ENCODE measurements at places on chromosomes 1 and 21.

DNA sequence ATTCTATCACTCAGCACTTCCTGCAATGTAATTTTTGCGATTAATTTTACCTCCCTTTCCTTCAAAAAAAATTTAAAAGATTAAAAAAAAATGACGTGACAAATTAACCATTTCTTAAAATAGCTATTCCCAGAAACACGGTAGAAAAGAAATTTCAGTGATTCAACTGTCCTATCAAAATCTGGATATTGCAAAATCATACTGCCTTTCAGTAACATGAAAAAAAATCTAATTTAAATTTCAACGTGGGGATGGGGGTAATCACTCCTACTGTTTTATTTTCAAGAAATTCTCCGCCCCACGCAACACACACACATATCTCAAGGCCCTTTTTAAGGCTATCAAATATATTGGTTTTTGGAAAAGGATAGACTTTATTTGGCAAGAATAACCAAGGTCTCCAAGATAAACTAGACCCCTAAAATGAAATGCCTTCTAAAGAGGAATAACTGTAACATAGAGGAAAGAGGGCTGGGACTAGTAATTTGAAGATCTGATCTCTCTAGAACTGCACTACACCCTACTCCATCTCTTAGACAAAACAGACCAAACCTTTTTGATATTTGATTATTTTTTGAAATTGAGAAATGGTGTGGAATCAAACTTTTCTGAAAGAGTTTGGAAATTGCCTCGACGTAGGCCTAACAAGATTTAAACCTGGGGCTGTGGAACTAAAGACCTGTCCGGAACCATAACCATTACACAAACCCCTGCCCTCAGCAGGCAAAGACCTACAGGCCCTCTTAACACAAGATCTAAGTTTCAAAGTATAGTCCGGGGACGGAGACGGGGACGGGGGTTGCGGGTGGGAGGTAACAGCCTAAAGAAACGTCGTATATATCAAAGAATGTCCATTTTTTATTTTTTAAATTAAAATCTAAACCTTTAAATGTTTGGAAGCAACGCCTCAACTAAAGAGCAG, 941 bp downstream of the ARNT start:
- peak; percentile 35 for DNase-seq

DNA sequence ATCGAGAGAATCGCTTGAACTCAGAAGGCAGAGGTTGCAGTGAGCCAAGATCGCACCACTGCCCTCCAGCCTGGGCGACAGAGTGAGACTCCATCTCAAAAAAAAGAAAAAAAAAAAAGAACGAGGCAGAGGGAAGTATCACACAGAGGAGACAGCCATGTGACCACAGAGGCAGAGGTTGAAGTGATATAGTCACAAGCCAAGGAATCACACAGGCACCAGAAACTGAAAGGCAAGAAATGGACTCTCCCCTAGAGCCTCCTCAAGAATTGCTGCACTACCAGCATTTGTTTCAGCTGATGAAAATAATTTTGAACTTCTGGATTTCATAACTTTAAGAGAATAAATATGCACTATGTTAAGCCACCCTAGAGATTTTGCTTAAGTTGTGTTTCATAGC, 459.6 kb downstream of the PTPRC start:
- no peak for DNase-seq

DNA sequence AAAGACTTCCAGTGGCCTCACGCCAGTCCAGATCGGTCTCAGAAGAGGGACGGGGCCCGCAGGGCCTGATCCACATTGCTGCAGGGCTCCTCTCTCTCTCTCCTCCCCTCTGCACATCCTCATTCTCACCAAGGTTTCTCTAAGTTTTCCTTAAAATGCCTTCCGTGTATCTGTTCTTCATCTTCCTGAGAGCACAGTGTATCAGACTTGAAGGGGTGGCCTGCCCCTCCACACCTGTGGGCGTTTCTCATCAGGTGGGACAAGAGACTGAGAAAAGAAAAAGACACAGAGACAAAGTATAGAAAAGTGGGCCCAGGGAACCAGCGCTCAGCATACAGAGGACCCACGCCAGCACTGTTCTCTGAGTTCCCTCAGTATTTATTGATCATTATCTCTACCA, 66.4 kb downstream of the PRKAB2 start:
- DNase-seq = no peak

- no peak for DNase-seq
Measured at GRCh38 chr1:117871013-117871412, 58.4 kb downstream of the GDAP2 start.

DNA sequence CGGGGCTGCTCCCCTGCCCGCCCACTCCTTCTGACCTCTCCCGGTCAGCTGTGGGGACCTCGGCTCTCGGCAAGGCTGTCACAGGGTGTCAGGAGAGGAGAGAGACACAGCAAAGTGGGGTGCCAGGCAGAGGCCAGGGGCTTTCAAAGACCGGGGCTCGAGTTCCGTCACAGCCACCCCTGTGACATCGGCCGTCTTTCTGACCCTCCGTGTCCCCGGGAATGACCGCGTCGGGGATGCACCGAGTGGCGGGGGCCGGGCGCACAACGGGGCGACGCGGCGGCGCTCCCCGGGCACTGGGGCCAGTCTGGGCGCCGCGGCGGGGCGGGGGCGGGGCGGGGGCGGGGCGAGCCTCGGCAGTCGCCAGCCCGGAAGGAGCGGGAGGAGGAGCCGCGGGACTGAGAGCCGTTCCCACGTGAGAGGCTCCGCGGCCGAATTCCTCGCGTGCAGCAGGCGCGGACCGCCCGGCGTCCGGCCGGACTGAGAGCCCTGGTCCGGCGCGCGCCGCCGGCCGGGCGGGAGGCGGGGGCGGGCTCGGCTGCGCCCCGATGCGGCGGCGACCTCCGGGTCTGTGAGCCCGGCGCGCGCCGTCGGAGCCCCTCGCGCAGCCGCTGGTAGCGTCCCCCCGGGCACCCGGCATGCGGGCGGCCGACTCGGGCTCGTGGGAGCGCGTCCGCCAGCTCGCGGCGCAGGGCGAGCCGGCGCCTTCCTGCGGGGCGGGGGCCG, 229.7 kb upstream of the TMEM51 start:
- peak; percentile 64 for DNase-seq

- no peak for DNase-seq
Measured at GRCh38 chr1:119762409-119762808, 6.3 kb downstream of the HMGCS2 start.

- DNase-seq = no peak
Measured at GRCh38 chr1:189706594-189706993, 771.1 kb downstream of the BRINP3 start.

DNA sequence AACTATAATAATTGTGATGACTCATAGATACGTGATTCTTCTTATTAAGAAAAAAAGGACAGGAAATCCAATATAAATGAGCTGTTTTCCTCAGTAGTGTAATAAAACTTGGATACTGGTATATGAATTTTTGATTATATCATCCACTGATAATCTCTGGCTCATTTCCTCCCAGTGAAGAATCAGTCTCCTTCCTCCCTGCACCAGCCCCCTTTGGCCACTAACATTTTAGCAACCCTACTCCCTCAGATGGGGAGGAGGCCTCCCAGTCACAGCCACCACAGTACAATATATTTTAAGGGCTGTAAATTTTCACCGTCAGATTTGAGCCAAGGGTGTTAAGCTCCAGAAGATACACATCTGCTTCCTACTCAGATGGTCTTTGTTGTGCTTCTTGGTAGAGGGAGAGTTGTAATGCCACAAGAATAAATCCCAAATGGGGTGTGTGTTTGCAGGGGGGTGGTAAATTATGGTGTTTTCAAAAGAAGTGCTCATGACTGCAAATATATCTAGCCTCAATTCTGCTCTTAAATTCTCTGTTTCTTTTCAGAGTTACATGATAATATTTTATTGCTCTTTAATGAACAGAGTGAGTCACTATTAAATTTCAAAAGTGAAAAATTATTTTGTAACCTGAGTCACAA, 153.5 kb downstream of the HLX start:
- no peak for DNase-seq

DNA sequence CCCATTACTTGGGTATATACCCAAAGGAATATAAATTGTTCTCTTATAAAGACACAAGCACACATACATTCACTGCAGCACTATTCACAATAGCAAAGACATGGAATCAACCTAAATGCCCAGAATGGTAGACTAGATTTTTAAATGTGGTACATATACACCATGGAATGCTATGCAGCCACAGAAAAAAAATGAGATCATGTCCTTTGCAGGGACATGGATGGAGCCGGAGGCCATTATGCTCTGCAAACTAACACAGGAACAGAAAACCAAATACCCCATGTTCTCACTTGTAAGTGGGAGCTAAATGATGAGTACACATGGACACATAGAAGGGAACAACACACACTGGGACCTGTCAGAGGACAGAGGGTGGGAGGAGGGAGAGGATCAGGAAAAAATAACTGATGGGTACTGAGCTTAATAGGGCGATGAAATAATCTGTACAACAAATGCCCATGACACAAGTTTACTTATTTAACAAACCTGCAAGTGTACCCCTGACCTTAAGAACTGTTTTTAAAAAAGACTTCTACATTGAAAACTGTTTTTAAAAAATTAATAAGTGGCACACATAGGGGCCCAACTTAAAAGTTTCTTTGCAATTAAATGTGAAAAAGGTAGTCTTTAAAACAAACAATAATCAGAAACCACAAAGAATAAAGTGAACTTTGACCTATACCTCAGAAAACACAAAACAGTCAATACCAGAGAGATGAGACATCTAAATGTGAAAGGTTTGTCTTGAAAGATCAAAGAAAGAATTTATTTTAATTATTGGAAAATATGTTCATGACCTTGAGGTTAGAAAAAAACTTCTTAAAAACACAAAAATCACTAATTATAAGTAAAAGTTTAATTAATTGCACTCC, 75.2 kb downstream of the CDC42BPA start:
- DNase-seq = no peak

- DNase-seq = peak; percentile 93
Measured at GRCh38 chr1:240337781-240338180, 246.1 kb downstream of the FMN2 start.

GRCh38 chr1:188708795-188709535, 1768.7 kb downstream of the BRINP3 start:
- DNase-seq = peak; percentile 43

- DNase-seq = no peak
Measured at GRCh38 chr1:68969441-68969840, 472.6 kb upstream of the DEPDC1 start.

DNA sequence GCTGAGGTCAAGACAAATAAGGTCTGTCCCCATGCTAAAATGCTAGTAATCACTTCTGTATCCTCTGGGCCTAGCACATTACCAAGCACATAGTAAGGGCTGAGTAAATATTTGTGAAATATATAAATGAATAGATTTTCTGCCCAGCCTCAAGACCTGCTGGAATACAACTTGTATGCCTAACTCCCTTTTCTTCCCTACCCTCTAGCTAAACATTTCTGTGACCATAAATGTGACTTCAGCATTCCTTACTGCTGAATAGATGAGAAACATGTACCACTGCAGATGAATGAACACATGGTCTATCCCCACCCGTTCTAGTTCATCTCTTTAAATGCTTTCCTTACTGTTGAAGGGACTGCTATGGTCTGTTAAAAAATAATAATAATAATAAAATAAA, 209.0 kb upstream of the HOOK1 start:
- DNase-seq = no peak

GRCh38 chr1:95176861-95177260, 57.1 kb upstream of the RWDD3 start:
- no peak for DNase-seq

DNA sequence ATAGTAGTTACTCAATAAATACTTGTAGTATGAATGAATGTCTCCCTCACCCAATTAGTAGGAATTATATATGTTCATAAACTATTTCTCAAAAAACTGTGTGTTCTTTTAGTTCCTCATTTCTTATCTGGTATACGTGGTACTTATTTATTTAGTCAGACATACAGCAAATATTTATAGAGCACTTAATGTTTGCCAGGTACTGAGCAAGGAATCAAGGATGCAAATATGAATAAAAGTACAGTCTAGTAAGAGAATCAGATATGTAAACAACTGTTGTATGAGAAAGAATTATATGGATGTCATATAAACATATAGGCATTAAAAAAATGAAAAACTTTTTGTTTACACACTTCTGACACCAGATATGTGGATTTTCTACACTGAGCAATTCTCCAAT, 58.5 kb downstream of the ATF6 start:
- no peak for DNase-seq

- peak; percentile 45 for DNase-seq
Measured at GRCh38 chr1:223726380-223727001, 14.2 kb downstream of the CAPN2 start.

DNA sequence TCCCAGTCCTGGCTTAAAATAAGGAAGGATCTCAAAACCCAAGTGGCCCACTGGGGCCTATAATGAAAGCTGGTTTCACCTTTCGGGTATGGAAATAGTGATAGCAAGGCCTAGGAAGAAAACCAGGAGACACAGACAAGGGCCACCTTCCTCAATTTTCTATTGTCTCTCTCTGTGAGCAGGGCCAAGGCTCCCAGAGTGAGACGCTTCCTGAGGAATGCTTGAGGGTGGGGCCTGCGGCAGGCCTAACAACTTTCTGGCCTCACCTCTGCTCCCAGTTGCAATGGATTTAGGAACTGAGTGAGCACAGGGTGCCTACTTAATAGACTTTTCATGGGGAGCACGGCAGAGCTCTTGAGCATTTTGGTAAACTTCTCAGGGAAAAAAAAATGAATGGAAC, 300.9 kb downstream of the ASTN1 start:
- DNase-seq = no peak

DNA sequence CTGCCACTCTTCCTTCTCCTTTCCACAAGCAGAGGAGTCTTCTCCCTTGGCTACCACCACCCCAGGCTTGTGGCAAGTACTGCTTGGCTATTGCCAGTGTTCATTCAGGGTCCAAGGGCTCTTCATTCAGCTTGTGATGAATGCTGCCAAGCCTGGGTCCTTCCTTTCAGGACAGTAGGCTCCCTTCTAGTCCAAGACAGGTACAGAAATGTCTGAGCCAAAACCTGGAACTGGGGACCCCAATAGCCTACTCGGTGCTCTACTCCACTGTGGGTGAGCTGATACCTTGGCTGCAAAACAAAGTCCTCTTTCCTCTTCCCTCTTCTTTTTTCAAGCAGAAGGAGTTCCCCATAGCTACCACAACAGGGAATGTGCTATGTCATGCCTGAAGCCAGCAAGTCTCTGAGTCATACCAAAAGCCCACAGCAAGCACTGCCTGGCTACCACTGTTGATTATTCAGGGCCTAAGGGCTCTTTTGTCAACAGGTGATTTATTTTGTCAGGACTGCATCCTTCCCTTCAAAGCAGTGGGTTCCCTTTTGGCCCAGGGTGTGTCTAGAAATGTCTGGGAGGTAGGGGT, 268.9 kb downstream of the HHAT start:
- DNase-seq = peak; percentile 67

DNA sequence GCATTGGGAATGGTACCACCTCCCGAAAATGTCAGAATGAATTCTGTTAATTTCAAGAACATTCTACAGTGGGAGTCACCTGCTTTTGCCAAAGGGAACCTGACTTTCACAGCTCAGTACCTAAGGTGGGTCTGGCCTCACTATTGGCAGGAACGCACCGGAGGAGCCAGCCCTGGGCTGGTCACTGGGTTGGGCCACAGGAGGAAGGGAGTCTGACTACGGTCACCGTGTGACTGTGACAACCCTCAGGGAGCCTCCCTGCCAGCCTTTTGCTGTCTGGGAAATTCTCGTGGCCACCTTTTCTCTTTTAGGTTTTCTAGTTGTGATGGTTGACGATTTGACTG, 2.2 kb downstream of the IL10RB start:
- no peak for DNase-seq

GRCh38 chr1:17167041-17167785, 37.7 kb upstream of the PADI1 start:
- DNase-seq = no peak

All from SK-MEL-5 (cell line).